ENCODE measurements at places on chromosomes 5 and 9.
A peak's percentile ranks its signal among the peaks of the same experiment; 100 is the strongest.

DNA sequence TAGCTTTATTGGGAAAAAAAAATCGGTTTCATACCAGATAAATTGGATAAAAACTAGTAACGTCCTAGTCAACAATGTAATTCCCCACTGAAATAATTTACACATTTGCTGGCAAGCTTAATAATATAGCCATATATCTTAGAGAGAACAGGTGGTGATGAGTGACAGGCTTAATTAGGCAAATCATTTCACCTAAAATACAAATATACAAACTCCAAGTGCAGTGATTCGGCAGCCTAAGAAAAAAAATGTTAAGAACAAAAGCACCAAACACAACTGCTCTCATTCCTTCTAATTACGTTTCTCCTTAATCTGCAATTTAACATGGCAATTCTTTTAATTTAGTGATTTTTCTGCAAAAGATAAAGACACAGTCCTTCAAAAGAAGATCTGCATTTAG is 56.0 kb upstream of the SLC25A51 start:
- DNase-seq, result no peak

DNA sequence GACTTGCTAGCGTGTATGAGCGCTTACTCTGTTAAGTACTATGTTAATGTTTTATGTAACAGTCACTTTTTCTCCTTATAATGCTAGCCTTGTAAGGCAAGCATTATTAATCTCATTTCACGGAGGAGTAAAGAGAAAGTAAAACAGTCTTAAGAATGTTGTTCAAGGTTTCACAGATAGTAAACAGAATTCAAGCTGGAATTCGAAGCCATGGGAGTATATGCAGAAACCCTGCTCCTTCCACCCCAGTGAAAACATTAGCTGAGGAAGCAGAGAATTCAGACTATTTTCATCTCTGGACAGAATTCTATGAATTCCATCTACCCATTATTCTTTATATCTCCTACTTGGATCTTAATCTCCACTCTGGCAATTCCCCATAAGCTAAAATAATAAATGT is 1028.3 kb upstream of the WWC1 start:
- DNase-seq, result no peak

- no peak for DNase-seq
Measured at GRCh38 chr5:167949435-167949834, 342.0 kb upstream of the WWC1 start.

DNA sequence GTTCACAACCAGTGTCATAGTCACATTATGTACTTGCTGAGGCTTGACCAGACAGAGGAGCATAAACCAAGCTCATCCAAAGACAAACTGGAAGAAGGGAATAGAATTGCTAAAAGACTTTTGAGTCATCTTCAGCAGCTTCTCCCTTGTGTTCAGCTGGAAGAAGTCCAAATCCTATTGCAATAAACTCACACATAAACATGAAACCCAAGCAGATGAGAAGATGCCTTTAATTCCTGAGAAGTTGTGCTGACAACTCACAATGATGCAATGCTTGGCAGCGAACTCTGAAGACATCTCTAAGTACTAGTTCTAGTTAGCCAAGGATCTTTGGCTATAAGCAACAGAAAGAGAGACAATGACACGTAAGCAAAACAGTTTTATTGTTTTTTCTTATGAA is 642.1 kb downstream of the KCTD16 start:
- DNase-seq, result no peak

- DNase-seq, result no peak
Measured at GRCh38 chr5:37751227-37751626, 88.6 kb downstream of the GDNF start.

- peak; percentile 48 for DNase-seq
Measured at GRCh38 chr9:133002147-133003070, 23.9 kb downstream of the GFI1B start.

DNA sequence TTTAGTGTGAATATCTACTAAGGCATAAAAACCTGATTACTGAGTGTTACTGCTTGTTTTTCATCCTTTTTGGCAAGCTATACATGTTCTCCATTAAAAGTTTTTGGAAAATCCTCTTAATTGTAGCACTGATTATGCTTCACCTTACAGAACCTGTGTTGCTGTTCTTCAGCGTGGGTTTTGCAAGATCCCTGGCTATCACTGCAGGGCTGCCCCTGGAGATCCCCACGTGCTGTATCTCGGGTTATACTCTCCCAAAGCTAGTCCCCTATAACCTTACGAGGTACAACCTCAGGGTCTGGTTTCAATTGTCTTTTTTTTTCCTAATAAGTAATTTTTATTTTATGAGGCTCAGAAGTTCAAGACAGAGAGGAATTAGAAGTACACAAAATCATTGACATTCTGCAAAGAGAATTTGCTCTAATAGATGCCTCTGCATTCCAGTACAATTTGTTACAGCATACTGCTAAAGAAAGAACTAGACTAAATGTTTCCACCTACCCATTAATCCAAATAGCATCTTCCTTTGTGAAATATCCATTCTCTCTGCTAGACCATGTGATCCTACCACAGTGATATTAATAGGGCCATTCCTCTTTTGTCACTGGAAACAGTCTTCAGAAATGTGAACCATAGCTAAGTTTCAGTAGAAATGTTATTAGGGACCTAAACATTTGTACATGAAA is 25.8 kb upstream of the CAMK4 start:
- DNase-seq, result no peak

DNA sequence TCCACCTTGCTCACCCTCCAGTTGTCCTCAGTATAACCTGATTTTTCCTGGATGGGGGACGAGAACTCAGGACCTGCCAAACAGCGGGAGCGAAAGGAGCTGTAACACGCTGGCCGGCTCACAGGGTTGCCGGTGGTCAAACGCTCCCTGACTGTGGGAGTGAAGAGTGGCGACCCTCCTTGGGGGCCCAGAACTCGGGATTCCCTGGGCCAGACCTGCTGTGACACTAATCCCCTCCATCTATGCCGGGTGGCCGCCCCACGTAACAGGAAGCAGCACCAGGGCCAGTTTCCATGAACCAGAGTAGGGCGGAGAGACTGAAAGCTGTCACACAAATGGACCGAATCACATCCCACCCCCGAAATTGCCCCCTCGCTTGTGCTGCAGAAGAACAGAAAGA is 1809.2 kb upstream of the ACO1 start:
- peak; percentile 65 for DNase-seq

DNA sequence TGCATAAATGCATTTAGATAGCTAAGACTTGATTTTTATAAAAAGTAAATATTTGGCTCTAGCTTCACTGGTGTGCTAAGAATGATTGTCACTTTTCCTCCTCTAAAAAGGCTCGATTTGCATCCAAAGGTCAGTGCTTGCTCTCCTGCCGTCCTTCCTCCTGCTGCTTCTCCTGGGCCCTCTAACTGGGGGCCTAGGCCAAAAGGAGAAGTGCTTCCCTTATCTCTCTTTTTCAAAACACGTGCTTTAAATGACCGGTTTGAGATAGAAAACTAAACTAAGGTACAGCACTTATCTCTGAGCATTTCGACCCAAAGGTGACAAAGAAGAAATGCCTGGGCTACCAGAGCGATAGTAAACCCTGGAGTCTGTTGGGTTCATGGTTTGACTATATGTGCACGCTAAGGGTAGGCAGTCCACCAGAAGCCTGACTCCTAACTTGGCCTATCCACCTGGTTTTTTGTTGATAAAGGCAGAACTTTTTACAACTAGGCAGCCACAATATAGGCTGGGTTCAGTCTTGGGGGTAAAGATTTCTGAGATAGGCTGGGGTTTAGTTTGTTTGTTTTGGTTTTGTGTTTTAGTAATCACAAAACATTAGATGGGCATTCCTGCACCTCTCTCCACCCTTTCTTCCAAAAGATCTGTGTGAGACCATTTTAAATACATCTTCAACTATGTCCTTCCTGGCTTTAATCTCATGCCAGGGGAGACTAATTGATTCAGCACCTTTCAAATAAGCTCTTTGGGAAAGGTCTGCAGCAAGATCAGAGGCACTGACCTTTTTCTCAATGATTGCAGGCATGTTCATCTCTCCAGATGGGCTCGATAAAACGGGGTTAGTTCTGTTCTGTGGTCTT is 3.8 kb downstream of the NR2F1-AS1 start:
- no peak for DNase-seq

GRCh38 chr5:126488443-126489065 is 65.3 kb downstream of the GRAMD2B start:
- DNase-seq, result no peak
